ENCODE measurements at places on chromosomes 13 and 19.

GRCh38 chr13:95226932-95227695 is 74.1 kb downstream of the ABCC4 start:
- DNase-seq: no peak

DNA sequence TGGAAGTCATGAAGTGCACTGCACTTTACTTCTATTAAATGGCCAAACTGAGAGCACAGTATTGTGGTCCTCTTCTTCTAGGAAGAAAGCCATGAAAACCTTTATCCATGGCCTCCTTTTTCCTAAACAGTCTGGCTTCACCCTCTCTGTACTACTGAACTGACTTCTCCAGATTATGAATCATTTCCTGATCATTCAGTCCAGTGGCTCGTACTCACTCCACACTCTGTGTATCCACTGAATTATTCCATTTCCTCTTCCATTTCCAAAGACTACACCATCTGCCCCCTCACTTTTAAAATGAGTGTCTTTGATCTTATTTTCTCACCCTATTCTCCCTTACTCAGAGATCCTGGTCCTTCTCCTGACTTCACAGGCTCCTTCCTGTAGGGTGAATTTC is 29.7 kb upstream of the FREM2 start:
- DNase-seq: no peak

DNA sequence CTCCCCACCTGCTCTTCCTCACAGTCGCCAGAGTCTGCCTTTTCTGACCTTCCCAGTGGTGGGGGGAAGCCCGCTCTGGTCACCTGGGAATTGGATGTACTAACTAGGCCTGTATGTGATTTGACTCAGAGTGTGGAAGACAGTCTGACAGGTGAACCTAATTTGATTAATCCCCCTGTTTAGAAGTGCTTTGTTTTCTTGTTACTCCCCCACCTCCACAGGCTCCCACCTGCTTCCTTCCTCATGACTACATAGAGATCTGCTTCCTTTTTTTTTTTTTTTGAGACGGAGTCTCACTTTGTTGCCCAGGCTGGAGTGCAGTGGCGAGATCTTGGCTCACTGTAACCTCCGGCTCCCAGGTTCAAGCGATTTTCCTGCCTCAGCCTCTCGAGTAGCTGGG is 44.0 kb downstream of the COG3 start:
- no peak for DNase-seq

- no peak for DNase-seq
Measured at GRCh38 chr19:7262470-7262869, 31.7 kb downstream of the INSR start.

GRCh38 chr13:88761145-88761544 is 1090.0 kb downstream of the SLITRK5 start:
- no peak for DNase-seq

GRCh38 chr13:22027566-22027965 is 356.7 kb downstream of the FGF9 start:
- no peak for DNase-seq

GRCh38 chr13:48873587-48873986 is 102.1 kb upstream of the FNDC3A start:
- DNase-seq: no peak

GRCh38 chr13:58080806-58081205 is 449.3 kb downstream of the PCDH17 start:
- DNase-seq: no peak

DNA sequence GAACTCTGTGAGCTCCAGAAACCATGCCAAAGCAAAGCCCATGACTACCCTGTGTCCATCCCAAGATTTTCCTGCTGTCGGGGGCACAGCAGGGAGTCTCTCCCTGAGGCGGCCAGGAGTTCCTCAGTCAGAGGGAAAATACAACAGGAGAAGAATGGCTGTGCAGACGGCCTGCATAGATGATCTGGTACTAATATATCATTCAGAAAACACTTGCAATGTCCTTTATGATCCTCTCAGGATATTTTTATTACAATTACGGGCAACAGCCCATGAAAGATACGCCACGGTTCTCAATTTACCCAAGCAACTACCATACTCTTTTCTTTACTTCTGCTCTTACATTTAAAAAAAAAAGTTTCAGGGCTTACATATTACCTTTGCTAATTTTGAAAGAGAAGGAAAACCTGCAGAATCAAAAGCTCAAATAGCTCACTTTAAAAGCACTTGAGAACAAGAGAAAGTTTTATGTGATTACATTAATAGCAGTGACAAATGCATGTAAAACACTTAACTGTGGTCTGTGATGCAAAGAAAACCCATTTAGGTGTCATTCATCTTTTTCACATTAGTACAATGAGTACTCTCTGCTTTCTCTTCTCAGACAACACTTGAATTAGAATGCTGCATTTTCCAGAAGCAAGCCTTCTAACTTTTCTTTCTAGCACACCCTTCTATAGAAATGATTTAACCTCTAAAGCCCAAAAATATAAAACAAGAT is 460.8 kb downstream of the KLF5 start:
- DNase-seq: no peak

DNA sequence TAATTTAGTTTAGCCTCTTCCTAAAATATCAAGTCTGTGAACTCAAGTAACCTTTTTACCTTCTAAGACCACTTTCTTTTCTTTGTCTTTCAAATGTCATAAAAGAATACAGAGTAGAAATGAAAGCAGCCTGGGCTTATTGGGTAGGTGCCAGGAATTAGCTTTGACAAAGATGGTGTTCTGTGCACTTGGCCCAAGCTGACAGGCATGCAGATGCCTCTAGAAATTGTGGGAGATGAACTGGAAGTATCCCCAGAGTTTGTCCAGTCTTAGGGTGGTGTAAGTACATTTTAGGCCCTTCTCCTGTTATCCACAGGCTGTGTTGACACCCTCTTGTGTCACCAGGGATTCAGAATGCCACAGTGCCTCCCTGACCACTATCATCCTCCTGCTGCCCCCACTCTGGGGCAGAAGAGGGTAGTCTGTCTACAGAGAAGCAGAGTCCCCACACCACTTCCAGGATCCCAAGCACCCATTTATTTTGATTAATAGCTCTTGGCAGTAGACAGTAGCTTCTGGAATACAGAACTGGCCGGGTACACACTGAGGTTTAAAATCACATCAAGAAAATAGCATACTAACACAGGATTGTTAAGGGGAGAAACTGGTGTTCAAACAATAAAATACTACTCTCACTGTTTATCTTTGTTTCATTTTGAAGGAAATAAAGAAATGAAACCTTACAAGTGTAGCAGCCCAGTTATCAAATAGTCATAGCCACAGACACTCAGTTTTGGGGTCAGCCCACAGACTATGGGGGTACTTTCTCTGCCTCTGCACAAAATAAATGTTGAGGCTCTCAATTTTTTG is 343.2 kb downstream of the KCNRG start:
- no peak for DNase-seq

DNA sequence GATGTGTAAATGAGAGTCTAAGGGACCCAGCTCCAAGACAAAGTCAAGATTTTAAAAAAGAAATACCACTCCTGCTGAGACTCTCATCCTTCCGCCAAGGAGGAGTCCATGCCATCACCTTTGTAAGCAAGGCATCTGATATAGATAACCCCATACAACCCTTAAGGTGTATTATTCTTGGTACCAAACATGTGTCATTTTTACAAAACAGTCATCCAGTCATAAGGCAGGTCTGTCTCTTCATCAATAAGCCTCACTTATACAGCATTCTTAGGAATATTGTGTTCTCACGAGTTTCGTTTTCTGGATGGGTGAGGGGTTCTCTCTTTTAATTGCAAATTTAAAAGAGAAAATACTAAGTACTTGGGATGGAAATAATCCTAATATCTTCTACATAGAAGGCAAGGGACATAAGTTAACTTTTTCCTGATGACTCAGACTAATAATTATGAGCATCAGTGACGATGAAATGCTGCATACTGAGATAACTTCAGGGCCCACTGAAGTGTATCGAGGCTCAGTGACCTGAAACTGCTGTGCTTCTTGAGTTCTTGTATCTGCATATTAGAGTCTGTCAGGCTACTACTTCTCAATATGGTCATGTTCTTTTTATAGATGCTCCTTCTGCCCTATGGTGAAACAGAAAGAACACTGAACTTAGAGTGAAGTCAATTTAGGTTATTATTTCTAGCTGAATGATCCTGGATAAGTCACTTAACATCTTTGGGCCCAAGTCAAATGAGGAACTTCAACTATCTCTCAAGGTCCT is 166.6 kb downstream of the KLF12 start:
- no peak for DNase-seq

DNA sequence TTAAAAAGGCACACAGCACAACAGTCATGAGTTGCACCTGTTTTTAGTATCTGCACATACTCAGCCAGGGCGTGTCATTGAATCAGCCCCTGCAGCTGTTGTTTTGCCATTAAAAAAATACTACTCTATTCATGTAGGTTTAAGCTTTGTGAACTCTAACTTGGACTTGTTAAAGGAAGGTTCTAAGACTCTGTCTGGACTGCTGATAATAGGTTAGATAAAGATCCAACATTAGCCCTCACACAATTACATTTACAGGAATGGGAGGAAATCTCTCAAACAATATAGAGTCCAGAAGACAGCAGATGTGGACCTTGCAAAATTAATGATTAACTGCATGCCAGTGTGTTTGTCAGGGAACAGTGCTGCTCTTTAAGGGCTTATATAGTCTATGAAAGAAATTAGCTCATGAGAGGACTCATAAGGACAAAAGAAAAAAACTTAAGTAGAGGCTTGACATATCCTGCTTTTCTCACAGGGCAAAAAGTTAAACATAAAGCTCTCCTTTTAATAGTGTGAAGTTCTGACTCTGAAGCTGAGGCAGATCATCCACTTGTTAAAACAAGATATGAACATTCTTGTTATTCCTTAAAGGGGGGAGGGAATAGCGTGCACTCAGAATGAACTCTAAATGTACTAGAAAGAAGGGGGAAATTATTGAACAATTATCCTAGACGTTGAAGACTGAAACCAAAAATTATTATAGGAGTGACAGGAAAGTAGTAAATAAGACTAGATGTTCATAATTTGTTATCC is 243.6 kb downstream of the NDFIP2 start:
- no peak for DNase-seq

DNA sequence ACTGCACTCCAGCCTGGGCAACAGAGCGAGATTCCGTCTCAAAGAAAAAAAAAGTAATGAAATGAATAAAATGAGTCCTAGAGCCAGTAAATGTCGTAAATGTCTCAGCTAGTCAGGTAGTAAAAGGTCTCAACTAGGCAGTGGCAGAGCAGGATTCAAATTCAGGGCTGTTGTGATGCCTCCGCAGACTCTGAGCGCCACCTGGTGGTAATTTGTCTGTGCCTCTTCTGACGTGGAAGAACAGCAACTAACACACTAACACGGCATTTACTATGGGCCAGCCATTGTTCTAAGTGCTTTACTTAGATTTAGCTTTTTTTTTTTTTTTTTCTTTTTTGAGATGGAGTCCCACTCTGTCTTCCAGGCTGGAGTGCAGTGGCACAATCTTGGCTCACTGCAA is 30.2 kb downstream of the CYP2F1 start:
- peak; percentile 72 for DNase-seq

- DNase-seq: no peak
Measured at GRCh38 chr13:27541386-27541785, 78.9 kb downstream of the LNX2 start.

DNA sequence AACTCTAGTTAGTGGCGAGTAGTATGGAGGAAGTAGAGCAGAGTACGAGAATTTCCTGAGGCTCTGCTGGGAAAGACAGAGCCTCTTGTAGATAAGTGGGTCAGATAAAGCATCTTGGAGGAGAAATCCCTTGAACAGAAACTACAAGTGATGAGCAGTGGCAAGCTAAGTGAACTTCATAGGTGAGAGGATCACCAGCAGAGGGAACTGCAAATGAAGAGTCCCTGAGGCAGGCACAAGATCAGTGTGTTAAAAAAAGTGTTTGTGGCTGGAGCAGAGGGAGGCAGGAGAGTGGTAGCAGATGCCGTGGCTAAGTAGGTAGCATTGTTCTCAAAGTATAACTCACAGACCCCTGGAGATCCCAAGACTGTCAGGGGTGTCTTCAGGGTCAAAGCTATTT is 437.6 kb downstream of the HS6ST3 start:
- no peak for DNase-seq

DNA sequence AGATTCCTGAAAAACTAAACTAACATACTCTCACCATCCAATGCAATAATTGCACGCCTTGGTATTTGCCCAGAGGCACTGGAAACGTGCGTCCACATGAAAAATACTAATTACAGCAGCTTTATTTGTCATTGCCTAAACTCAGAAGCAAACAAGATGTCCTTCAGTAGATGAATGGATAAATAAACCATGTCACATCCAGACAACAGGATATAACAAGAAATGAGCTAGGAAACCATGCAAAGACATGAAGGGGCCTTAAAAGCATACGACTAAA is 25.0 kb downstream of the ELL start:
- no peak for DNase-seq

- peak; percentile 89 for DNase-seq
Measured at GRCh38 chr19:49876422-49877019, 634 bp downstream of the AKT1S1 start.

DNA sequence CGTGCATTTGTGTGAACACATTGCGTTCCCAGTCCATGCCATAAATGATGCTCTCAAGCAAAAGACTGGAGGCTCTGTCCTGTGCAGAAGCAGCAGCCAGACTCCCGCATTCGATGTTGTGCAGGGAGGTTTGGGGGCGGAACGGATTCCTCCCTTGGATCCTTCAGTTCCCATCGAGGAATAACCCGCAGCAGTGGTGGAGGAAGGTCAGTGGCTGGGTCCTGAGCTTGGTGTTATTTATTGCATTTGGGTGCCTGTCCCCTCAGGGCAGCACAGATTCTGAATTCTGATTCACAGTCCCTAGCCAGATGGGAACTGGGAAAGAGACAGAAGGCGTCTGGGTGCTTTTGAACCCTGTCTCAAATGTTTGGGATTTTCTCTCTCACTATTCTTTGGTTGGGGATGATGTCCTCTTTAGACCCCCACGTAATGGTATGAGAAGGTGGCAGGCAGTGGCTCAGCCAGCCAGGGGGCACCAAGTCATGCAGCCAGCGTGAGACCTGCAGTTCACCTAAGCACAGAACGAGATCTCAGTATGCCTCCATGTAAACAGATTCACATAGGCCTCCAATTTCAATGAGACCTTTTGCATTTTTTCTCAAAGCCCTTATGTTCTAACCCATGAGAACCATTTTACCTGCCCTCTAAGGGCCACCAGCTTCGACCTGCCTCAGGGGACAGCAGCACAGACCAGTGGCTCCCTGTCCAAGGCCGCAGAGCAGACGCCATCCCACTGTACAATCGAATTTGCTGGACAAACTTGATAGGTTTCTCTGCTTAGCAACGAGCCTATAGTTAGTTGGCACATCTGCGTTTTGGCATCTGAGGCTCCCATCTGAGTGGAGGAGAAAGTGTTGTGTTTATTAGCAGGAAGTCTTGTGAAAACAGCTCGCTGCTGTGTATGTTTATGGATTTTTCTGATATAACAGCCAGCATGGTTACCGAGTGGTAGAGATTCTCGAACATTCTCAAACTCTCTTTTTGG is 17.8 kb downstream of the KCTD15 start:
- no peak for DNase-seq
